ENCODE measurements at places on chromosomes 6 and 20.

DNA sequence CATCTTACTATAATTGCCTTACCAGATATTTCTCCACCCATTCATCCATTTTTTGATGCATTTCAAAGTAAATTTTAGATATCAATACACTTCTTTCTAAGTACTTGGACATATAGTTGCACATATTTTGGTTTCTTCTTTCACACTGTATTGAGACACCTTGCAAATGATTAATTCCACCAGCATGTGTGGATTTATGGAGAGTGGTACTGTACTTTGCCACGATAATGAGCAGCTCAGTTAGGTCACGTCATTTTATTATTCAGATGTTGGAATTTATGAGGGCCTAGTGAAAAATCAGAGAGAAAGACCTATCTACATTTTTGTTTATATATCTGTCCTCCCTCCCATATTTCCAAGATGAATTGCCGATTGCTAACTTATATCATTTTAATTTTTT lies 5.3 kb downstream of the NFYA start:
- DNase-seq: no peak

- DNase-seq: no peak
Observed at GRCh38 chr20:24823176-24823784, 125.8 kb upstream of the CST7 start.

GRCh38 chr6:145026267-145026679 lies 709.0 kb downstream of the EPM2A start:
- no peak for DNase-seq

DNA sequence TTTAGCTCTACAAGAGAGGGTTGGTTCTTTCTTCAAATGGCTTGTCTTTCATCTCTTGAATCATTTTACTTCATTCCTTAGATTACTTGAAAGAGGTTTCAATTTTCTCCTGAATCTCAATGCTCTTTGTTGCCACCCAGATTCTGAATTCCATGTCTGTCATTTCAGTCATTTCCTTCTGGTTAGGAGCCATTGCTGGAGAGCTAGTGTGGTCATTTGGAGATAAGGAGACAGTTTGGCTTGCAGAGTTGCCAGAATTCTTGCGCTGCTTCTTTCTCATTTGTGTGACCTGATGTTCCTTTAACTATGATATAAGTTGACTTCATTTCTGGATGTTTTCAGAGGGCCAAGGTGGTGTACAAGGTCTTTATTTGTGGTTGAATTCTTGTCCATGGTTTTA lies 157.8 kb downstream of the SLC22A3 start:
- no peak for DNase-seq

DNA sequence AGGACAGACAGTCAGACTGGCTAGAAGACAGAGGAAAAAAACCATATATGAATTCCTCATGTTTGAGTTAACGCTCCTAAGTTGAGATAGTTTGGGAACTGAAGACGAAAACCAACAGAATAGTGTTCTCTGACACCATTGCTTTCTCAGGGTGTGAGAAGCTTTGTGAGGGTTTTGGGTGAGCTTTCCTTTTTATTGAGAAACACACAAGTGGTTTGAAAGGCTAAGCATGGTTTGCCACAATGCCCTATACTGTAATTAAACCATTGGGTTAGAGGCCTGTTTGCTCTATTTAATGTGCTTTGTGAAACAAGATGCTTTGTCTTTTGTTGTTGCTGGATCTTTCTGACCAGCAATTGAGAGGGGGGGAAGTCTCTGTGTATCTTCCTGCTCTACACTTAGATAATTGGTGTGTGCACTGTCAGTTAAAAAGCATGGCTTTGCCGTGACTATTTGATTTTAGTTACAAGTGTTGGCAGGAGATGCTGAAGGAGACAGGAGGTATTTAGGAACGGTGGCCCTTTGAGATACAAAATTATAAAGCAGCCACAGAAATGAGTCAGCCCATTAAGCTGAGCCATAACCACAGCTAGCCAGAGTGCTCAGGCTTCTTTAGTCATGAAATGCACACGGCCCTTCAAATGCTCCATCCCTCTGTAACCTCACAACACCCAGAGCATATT lies 273.0 kb upstream of the PREP start:
- DNase-seq: no peak

GRCh38 chr6:167089243-167090142 lies 33.4 kb upstream of the CCR6 start:
- DNase-seq: no peak

- DNase-seq: no peak
Observed at GRCh38 chr20:24448170-24448569, 21.3 kb upstream of the SYNDIG1 start.

DNA sequence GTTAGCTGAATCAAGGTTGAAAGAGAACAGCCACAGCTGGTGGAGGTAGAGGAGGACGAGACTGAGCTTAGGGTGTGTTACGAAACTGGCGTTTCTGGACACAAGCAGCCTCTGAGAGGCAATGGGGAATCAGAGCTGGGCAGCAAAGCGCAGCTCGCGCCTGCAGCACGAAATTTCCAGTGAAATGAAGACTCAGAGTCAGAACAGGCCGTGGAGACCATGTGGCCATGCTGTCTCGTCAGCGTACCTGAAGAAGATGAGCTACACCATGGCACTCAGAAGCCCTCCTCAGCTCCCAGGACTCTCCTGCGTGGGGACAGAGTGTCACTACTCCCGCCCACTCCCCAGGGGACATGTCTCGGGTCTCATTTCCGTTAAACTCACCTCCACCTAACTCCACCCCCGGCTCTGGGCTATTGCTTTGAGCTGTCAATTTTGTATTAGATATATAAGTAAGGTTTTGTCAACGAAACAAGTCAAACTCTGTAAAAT lies 256.9 kb downstream of the ERMARD start:
- DNase-seq: no peak

DNA sequence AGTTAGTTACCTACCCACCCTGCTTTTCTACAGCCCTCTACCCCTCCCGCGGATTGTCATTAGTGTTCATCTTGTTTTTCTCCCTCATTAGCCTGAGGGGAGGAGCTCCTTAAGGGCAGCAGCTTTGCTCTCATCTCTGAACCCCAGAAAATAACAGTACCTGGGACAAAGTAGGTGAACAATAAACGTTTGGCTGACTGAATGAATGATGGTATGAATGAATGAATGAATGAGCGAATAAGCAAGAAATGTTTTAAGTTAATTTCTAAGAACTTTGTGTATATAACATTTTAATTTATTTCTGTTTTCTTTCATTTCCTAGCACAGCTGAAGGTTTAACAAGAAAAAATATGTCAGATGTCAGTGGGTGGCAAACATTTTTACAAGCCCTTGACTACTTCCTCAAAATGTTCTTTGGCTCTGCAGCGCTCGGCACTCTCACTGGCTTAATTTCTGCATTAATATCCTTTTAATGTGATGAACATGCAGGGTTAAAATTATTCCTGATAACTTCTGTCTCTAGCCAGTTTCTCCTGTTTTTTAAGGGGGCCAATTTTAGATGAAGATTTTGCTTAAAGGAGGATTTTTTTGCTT lies 50.1 kb downstream of the SLC9A8 start:
- DNase-seq: no peak

DNA sequence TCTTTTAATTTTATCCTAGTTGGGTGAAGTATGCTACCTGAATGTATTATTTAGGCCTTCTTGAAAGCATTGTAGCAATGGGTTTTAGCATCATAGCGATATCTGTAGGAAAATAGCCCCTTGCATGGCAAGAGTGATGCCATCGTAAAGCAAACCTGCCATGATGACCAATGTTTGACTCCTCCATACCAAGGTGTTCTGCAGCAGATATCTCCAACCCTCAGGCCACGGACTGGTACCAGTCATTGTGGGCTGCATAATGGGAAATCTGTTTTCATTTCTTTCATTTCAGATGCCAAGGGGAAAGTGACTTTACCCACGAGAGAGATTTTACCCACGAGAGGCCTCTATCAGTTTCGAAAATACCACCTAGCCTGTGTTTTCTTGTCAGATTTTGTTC lies 6.2 kb downstream of the TXLNB start:
- DNase-seq: no peak

DNA sequence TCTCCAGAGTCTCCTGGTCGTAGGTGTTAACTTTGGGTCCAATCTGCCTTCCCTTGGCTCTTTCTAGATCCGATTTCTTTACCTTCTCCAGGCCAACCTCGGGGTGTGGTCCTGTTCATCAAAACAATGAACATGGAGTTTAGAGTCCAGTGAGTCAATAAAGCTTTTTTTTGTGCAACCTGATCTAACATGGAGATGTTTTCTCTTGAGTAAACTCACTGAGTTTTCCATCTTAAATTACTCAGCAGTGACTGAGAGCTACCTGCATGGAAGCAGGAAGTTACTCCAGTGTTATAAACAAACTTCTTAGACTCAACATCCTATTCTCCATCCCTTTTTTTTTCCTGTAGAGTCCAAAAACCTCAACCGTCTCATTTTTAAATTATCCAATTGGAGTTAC lies 14.9 kb upstream of the SLC22A1 start:
- DNase-seq: no peak

DNA sequence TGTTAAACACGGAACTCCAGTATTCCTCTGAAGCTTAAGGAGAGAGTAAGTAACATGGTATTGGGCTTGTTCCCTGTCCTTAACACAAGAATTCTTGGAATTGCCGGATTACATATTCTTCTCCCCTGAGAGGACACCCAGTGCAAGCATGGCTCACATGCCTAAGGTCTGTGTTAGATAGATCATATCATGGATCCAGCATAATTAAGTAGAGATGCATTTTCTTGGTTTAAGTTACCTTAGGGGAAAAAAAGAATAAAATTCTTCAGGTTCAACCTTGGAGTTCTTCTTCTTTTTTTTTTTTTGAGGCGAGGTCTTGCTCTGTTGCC lies 53.9 kb downstream of the AKAP12 start:
- DNase-seq: no peak

GRCh38 chr20:21099751-21100577 lies 6.2 kb downstream of the LINC00237 start:
- DNase-seq: peak; percentile 12

- DNase-seq: no peak
Observed at GRCh38 chr20:57866250-57867106, 156.7 kb upstream of the PMEPA1 start.

DNA sequence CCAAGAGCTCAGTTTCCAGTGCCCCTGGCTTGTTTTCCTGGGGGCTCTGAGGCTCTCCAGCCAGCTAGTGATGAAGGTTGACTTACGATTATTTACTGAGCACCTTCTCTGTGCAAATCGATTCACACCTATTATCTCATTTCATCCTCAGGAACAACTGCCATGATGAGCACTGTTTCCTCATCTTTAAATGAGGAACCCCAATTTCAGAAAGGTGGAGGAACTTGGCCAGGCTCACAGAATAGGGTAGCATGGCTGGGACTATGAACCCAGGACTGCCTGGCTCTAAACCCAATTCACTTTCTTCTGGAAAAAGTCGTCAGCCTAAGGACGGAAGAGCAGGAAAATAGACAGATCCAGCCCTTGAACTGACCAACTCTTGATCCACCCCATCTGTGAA lies 3.5 kb upstream of the BPI start:
- no peak for DNase-seq

GRCh38 chr20:34863421-34863965 lies 9.2 kb downstream of the GGT7 start:
- DNase-seq: no peak
